Activated naive CD4-positive, alpha-beta T cell treated with anti-CD3 and anti-CD28 coated beads, Interleukin-2, amount 50 U/mL, for 72 hours (primary cell): ENCODE measurements at places on chromosomes 16 and 17. TPM values are rescaled to one million over a fixed set of nuclear protein-coding genes. Genes with fewer than 3 reads are reported as not detected.

The TEKT1 gene
- not detected for total RNA-seq

The EEF2K gene
- 28.1 TPM for total RNA-seq

The SDF2 gene
- total RNA-seq = 43.5 TPM

The SRCAP gene
- total RNA-seq = 61.6 TPM

The RBFOX1 gene
- total RNA-seq = not detected

The SARM1 gene
- 29.5 TPM for total RNA-seq

The CPD gene
- 37.7 TPM for total RNA-seq

The CDH13 gene
- total RNA-seq = not detected

The HSD17B2 gene
- total RNA-seq = not detected

The ODAD4 gene
- 2.0 TPM for total RNA-seq

The RAP1GAP2 gene
- total RNA-seq = 0.29 TPM

The KRT32 gene
- total RNA-seq = not detected

The TNFRSF17 gene
- total RNA-seq = not detected

The PGS1 gene
- total RNA-seq = 122 TPM

GRCh38 chr17:48597778-48598631, 4.4 kb upstream of the HOXB5 start:
- no peak for DNase-seq

- no peak for DNase-seq
These were observed 452 bp upstream of the E2F4 start for GRCh38 chr16:67191411-67191994.

DNA sequence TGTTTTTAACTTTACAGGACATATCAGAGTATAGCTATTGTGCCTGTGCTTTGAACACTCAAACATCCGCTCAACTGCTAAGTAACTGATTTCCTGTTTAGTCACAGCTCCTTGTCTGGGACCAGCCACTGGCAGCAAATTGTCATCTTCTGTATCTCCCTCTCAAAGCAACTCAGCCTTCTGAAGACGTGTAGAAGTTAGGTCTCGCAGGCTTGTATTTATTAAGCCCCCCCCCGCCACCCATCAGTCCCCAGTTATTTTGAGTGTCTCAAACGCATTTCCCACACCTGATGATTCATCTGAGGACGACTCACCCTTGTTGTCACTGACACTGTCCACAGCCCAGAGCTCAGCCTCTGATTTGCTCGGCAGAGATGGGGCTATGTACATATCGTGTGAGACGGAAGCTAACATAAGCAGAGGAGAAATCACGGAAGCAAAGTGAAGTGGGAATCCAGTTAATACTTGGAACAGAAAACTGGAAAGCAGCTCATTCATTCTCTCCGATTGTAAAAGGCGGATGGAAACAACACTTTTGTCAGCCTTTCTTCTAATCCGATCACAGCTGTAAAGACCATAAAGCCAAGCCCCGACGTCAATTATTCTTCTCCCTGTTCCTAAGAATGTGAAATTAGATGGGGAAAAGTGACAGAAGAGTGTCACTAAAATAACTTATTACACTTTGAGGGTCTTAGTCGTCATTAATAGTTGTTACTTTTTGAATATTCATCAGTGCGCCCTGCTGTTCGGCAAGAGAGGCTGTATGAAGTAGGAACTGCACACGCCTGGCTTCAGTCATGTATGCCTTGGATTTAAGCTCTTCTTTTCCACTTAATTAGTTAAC, 64.2 kb downstream of the PITPNC1 start:
- peak; percentile 67 for DNase-seq

- DNase-seq = no peak
These were observed 46.3 kb downstream of the TANGO6 start for GRCh38 chr16:68889508-68890150.

- DNase-seq = no peak
These were observed 15.1 kb downstream of the SLC5A10 start for GRCh38 chr17:18966831-18967624.

- no peak for DNase-seq
These were observed 37.1 kb upstream of the ADCY7 start for GRCh38 chr16:50229149-50229726.

- DNase-seq = no peak
These were observed 618.1 kb upstream of the RBFOX1 start for GRCh38 chr16:6714510-6714909.

DNA sequence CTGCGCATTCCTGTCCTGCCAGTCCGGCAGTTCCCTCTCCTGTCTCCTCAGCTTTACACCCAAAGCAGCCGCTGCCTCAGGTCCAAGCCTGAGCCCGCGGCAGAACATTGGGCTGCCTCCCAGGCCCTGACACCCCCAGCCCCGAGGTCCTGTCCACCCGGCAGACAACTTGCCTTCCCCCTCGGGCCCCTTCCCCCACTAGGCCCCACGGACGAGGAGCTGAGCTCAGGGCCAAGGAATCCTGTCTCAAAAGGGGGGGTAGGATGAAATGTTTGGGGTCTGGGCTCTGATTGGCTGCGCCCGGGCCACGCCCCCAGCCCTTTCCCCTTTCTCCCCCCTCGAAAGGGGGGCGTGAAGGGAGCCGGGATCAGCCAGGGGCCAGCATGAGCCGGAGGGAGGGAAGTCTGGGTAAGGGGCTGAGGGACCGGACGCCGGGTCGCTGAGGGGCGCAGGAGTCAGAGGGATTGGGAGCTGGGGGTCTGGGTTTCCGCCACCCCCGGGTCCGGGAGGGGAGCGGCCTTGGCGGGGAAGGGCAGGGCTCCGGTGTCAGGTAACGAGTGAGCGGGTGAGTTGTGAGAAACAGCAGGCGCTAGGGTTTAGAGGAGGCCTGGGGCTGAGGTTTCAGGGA, at the start of gene CTF1:
TSS of gene CTF1 (plus strand) at position 354 of the 628 bp plus-strand sequence. CDS start at position 384, 30 bp downstream.
- DNase-seq = no peak

- no peak for DNase-seq
These were observed 1.6 kb downstream of the COASY start for GRCh38 chr17:42563543-42563942.

- DNase-seq = no peak
These were observed 228.5 kb downstream of the FOXL1 start for GRCh38 chr16:86806838-86807351.

DNA sequence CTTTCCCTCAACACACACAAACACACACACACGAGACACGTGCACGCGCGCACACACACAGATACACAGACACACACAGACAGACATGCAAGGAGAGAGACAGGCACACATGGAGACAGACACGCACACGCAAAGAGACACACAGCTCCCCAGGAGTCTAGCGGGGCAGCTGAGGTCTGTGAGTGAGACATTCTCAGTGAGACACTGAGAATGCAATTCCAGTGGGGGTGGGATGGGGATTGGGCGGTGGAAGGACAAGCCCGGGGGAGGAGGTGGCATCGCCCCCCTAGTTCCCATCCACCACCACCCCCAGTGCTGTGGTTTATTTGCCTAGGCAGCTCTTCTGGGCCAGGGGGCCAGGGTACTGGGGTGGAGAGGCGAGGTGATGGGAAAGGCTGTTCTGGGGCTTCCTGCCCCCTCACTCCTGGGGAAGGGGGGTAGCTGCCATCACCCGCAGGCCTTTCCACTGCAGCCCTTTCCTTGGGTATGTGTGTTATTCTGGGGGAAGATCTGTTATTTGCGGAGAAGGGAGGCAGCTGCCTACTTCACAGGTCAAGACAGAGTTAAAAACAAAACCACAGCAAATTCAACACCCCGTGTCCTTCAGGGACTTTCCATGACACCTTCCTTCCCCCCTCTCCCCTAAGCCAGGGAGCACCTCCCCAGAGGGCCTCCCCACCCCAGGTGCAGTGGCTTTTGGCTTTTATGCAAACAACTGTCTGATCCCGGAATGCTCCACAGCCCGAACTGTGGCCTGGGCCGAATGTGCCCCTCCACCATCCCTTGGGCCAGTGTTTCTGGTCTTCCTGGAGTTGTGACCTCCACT, 18.0 kb downstream of the GRB7 start:
- no peak for DNase-seq

GRCh38 chr16:66832661-66833305, 2.0 kb upstream of the NAE1 start:
- DNase-seq = no peak

DNA sequence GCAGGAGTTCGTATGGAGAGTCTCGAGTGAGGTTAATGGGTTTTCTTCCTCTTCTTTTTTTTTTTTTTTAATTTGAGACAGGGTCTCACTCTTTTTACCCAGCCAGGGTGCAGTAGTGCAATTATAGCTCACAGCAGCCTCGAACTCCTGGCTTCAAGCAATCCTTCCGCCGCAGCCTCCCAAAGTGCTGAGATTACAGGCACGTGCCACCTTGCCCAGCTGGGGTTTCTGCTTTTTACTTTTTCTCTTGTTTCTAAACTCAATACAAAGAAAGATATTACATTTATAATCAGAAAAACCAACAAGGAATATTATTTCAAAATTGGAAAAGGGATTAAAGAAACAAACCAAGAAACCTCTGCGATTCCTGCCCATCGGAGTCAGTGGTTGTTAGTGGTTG, 175.9 kb downstream of the SEC14L1 start:
- DNase-seq = no peak

GRCh38 chr17:13038931-13039665, 21.3 kb upstream of the ELAC2 start:
- no peak for DNase-seq

GRCh38 chr17:50026837-50027171, 29.1 kb upstream of the ITGA3 start:
- peak; percentile 90 for DNase-seq

DNA sequence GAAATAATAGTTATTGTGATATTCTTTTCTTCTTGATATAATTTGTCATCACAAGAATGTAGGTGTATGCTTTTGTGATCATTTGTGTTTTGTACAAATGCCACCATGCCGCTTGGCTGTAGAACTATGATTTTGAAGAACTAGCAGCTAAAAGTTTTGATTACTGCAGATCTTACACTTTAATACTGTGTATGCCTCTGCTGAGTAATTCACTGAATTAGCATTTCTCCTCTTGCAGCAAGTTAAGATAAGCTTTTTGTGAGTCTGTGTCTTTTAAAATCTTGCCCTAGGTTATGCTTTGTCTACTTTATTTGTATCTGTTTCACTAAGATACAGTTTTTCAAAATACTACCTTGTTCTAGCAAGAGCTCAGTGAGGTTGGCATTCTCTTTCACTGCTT, 326.5 kb upstream of the TBX2 start:
- no peak for DNase-seq

- DNase-seq = no peak
These were observed 213.9 kb downstream of the MRTFB start for GRCh38 chr16:14284930-14285512.

DNA sequence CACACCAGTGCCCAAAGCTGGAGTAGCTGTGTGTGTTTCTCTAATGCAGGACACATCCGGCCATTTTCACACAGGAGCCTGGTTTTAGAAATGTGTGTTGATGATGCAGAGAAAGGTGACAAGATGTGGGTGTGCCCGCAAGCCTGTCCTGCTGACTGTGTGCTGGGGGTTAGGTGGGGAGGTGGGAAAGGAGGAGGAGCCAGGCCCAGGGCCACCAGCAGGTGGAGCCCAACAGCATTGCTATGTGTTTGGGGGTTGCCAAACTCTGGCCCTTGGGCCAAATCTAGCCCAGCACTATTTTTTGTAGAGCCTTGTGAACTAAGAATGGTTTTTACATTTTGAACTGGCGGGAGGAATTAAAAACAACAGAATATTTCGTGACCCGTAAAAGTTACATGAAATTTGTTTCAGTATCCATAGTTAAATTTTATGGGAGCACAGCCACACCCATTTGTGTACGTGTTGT, 61.7 kb upstream of the LGALS9 start:
- DNase-seq = no peak

DNA sequence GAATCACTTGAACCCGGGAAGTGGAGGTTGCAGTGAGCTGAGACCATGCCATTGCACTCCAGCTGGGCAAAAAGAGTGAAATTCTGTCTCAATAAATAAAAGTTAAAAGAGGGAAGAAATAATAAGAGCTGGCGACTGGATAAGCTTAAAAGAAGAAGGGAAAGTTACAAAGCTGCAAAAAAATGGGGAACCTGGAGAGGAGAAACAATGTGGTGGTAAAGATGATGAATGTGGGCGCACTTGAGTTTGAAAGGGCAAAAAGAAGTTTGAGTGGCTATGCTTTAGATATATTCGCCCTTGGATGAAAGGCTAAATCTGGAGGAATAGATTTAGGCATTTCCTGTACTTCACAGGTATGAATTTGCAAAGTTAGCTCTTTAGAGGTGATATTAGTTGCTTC, 53.0 kb upstream of the YPEL2 start:
- no peak for DNase-seq

DNA sequence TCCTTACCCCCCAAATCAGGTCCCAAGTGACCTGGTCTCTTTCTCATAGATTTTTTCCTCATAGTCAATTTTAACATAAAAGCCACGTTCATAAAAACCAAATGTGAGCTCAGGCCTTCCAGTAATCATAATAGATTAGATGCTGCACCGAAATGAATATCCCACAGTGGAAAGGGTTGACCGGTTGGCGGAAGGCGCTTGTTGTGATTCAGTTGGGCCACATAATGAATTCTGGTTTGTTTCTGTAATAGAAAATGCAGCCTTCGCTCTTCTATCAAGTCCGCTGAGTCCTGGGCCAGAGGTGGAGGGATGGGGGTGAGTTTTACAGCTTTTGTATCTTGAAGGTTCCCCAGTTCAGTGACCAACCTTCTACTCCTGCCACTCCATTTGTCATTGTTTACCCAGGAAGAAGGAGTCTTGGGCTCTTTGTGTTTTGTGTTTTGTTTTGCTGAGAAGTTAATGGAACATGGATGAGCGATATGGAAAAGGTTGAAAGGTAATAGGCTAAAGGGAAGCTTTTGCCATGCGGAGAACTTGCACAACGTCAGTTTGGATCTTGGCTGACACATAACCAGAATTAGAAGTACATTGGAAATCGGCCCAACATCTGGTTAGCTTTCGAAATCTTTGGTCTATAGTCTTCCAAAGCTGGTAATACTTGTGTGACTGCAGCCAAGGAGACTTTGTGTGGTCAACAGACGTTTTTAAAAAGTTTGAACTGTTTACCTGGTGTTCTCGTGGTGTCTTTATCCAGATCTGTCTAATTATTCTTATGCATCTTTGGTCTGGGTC, 89.5 kb downstream of the CLEC16A start:
- DNase-seq = no peak

GRCh38 chr17:80096561-80097021, 4.8 kb upstream of the GAA start:
- no peak for DNase-seq

DNA sequence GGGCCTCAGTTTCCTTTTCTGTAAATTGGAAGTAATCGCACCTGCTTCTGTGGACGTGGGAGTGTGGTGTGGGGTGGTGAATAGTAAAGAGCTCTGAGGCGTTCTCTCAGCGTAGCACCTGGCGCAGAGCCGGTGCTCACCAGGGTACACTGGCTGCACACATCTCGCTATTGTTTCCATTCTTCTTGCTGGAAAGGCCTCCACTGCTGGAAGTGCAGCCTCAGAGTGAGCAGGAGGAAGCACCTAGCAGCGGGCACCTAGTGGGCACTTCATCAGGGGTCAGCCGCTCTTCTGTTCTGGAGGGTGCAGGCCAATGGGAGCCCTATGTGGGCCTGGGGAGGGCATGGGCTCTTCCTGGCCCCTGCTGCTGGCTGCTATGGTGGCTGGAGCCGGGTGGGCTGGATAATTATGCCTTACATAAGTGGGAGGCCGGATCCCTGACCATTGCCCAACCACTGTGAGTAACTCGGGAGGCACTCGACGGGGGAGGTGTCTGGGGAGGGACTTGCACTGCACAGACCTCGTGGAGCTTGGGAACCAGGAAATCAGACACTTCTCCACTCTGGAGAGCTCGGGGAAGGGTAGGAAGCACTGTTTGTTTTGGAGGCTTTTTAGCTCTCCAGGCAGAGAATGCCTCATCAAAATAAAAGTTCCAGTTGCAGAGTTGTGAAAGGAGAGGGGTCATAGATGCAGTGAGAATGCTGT, 1.7 kb downstream of the MAP2K3 start:
- DNase-seq = no peak

GRCh38 chr17:1344521-1344920, 55.5 kb downstream of the YWHAE start:
- DNase-seq = no peak

GRCh38 chr17:15946611-15947120, 1.7 kb downstream of the ADORA2B start:
- no peak for DNase-seq
